Spleen (tissue), 13 donors: ENCODE measurements at places on chromosomes 2 and 18. TPM values are rescaled to one million over a fixed set of nuclear protein-coding genes. Genes with fewer than 3 reads are reported as not detected.

The PPP4R1 gene
- 81.2 TPM for total RNA-seq

The VSNL1 gene
- not detected for total RNA-seq

The SLC19A3 gene
- total RNA-seq, result not detected

The KCNF1 gene
- 0.25 TPM for total RNA-seq

The DYNAP gene
- total RNA-seq, result 2.6 TPM

The TTC21B gene
- total RNA-seq, result 20.2 TPM

The SPOPL gene
- total RNA-seq, result 33.4 TPM

The COX7A2L gene
- 74.0 TPM for total RNA-seq
